ENCODE measurements at places on chromosomes 1 and 21. TPM values are rescaled to one million over a fixed set of nuclear protein-coding genes. Genes with fewer than 3 reads are reported as not detected.

GRCh38 chr1:206925106-206925736 lies 3.5 kb upstream of the FCMR start:
- peak; percentile 22 for ATAC-seq

Gene CCDC24
- 4.0 TPM for total RNA-seq

Gene FAM3B
- 23.3 TPM for total RNA-seq

- ATAC-seq, result peak; percentile 57
Measured at GRCh38 chr1:116325922-116326321, 47.1 kb upstream of the ATP1A1 start.

- ATAC-seq, result no peak
Measured at GRCh38 chr21:46486481-46487126, 27.9 kb downstream of the DIP2A start.

DNA sequence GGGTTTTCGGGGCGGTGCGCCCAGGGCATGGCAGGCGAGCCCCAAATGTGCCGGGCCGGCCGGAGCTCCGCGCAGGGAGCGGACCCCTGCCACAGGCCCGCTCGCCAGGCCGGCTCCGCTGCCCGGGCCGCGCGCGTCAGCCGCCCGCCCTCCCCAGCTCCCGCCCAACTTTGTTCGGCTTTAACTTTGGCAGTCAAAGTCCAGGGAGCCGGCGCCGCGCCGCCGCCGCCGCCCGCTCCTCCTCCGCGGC lies 488 bp downstream of the SLC35D1 start:
- no peak for ATAC-seq

GRCh38 chr1:13664451-13664850 lies 35.5 kb upstream of the PRDM2 start:
- peak; percentile 82 for ATAC-seq

DNA sequence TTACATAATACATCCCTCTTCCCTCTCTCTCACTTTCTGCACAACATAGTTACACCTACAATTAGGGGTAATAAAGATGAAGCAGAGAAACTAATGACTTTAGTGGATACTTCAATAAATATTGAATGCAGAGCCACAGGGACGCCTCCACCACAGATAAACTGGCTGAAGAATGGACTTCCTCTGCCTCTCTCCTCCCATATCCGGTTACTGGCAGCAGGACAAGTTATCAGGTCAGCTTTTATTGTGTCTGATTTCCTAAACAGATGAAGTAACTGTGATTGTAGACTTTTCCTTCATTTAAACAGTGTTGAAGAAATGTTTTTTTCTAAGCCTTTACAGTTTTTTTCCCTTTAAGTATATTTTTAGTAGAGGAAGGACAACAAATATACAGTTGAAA lies 281.6 kb downstream of the TPR start:
- no peak for ATAC-seq

DNA sequence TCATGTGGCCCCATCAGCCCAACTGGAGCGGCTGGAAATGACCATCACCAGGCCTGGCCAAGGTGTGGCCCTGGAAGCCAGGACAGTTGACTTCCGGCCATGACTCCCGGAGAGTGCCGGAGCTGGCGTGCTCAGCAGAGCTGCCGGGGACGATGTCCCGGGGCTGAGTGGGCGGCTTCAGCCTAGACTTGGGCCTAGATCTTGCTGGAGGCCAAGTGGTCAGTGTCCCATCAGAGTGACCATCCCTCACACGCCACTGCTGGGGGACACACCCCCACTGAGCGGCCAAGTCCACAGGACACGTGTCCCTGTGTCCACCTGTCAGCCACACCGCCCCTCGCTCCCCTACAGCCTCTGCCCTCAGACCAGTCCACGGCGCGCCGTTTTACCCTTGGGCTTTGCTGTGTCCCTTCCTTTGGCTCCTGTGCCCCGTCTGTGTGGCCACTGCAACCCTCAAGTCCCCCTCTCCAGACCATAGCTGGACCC lies 4.0 kb downstream of the FAAP20 start:
- ATAC-seq, result no peak

DNA sequence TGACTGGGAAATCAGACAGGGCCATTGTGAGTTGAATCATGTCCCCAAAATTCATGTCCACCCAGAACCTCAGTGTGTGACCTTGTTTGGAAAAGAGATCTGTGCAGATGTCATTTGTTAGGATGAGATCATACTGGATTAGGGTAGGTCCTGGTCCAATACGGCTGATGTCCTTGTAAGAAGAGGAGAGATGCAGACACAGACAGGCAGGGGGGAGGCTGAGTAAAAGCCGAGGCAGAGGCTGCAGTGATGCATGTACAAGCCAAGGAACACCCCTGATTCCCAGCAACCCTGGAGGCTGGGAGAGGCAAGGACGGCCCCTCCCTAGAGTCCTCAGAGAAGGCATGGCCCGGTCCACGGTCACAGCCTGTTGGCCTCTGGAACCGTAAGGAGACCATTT lies 15.9 kb upstream of the NPPB start:
- ATAC-seq, result no peak

Gene SLC2A5
- total RNA-seq, result 5.9 TPM

Gene TOE1
- total RNA-seq, result 6.1 TPM

GRCh38 chr1:159014003-159014571 lies 4.4 kb downstream of the IFI16 start:
- ATAC-seq, result no peak

DNA sequence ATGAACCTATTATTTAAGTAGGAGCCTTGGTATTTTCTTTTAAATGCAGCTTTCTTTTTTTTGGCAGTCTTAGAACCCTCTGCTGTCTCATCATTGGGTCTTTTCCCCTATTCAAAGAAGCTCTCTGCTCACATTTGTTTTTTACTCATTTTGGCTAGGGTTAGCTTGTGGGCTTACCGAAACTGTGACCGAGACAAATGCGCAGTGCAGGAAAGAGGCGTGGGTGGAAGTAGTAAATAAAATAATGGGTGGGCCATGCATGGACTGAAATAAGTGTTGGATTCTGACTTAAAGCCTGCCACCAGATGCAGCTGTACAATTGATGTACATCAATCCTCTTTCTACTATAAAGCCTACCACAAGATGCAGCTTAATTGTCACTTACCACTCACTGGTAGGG lies 14.7 kb downstream of the XPR1 start:
- no peak for ATAC-seq

DNA sequence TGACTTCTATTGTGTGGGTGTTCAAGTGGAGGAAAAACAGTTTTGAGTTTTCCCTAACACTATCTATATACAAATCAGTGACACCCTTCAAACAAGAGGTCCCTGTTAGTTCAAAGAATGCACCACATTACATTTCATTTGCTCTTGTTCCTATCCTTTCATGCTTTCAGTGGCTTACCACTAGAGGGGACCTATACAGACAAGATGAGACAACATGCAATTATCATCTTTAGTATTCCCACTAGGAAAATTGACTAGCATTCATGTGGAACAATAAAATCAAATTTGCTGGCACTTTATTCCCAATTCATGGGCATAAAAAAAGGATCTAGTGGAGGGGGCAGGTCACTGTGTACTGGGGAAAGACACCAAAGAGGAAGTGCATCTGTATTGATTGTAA lies 13.3 kb upstream of the SIPA1L2 start:
- ATAC-seq, result no peak

- ATAC-seq, result no peak
Measured at GRCh38 chr1:243842161-243842560, 7.9 kb downstream of the AKT3 start.

GRCh38 chr1:15102646-15103045 lies 50.9 kb upstream of the TMEM51 start:
- no peak for ATAC-seq

DNA sequence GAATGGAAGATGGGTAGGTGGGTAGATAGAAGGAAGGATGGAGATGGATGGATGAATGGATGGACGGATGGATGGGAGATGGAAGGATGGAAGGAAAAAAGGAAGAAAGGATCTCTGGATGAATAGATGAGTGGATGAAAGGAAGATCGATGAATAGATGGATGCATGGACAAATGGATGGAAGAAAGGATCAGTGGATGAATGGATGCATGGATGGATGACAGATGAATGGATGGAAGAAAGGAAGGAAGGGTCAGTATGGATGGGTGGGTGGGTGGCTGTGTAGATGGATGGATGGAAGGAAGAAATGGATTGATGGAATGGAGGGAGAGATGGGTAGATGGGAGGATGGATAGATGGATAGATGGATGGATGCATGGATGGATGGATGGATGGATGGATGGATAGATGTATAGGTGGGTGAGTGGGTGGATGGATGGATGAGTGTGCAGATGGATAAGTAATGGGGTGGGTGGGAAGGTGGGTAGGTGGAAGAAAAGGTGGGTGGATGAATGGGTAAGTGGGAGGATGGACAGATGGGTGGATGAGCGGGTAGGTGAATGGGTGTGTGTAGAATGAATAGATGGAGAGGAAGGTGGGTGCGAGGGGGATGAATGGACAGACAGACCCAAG lies 14.6 kb downstream of the KIF17 start:
- no peak for ATAC-seq

GRCh38 chr1:201553496-201554189 lies 14.7 kb downstream of the NAV1 start:
- no peak for ATAC-seq

DNA sequence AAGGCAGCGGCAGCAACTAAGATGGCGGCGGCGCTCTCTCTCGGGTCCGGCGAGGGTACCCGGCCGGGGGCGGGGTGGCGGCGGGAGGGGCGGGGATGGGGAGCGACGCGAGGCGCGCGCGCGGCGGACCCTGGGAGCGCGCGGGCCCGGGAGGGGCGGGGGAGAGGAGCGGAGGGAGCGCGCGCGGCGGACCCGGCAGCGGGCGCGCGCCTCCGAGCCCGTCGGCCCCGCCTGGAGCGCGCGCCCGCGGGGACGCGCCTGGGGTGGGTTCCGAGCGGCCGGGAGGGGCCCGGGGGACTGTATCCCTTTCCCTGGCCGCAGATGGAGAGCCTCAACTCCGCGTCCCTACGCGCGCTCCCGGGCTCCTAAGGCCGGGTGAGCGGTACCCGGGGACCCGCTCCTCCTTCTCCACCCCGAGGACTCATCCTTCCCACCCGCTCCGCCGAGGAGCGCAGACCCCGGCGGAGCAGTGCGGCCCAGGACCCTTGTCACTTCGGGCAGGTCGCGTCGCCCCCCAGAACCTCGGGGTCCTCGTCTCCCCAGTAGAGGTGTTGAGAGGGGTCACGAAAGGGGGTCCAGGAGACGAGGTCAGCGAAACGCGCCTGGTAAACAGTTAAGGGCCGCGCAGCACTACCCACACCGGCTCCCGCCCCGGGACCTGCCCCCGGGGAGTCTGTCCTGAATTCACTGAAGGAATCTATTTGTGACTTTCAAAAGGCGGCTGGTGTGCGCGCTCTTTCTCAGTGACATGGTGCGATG lies at the start of gene CLSTN1:
Gene CLSTN1, minus strand, starts transcription at position 23 of the 759 bp plus-strand sequence. CDS start 232 bp downstream, outside the sequence.
- peak; percentile 62 for ATAC-seq

Gene OR10J1
- not detected for total RNA-seq

Measured in esophagus mucosa (tissue), 1 donor.